ENCODE measurements at places on chromosomes 7 and 10. TPM values are rescaled to one million over a fixed set of nuclear protein-coding genes. Genes with fewer than 3 reads are reported as not detected.
A peak's percentile ranks its signal among the peaks of the same experiment; 100 is the strongest.

PPP1R3C gene
- 63.0 TPM for total RNA-seq

HOXA3 gene
- 0.77 TPM for total RNA-seq

SKIDA1 gene
- 0.48 TPM for total RNA-seq

CROT gene
- total RNA-seq: 14.3 TPM

AKAP9 gene
- 25.0 TPM for total RNA-seq

WIPF3 gene
- not detected for total RNA-seq

- peak; percentile 41 for DNase-seq
- H3K36me3 ChIP-seq: peaks cover 13% of the 10 kb centered on the region
- H3K27me3 ChIP-seq: no peaks in the 10 kb centered on the region
Observed at GRCh38 chr7:134757938-134758337, 21.5 kb upstream of the CALD1 start.

DNA sequence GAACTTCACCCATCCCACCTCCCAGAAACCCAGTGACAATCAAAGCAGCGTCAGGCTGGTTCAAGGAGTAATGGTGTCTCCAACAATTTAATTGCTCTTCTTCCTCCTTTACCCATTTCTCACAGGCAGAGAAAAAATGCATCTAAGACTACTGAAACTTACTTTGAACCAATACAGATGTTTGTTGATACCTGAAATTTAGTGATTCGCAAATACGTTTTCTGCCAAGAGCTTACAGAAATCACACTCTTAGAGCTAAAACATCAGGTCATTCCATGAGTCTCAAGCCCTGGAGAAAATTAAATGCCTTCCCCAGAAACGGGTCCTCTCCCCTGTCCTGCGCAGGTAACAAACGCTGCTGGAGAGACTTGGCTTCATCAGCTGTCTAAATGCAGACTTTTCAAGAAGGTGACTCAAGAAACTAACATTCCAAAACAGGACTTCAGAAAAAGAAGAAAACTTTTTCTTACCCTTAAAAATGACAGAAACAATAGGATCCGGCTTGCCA lies 443 bp downstream of the MYOF start:
- H3K27me3 ChIP-seq: peaks cover 14% of the 10 kb centered on the region
- peaks cover 38% of the 10 kb centered on the region for H3K4me1 ChIP-seq
- DNase-seq: no peak
- peak overlapping the region; percentile 100 for H3K27ac ChIP-seq

- no peak overlapping the region for H3K4me3 ChIP-seq
- H3K4me1 ChIP-seq: no peaks in the 10 kb centered on the region
- H3K27me3 ChIP-seq: peaks cover 19% of the 10 kb centered on the region
- H3K36me3 ChIP-seq: no peaks in the 10 kb centered on the region
Observed at GRCh38 chr10:14623931-14624330, 150.8 kb downstream of the FAM107B start.

GRCh38 chr7:139674341-139674740 lies 103.5 kb downstream of the HIPK2 start:
- peaks cover 27% of the 10 kb centered on the region for H3K36me3 ChIP-seq
- no peaks in the 10 kb centered on the region for H3K27me3 ChIP-seq
- no peak overlapping the region for H3K4me3 ChIP-seq
- no peak for DNase-seq

GRCh38 chr10:70769121-70769520 lies 16.1 kb downstream of the TBATA start:
- 0 out of 2 replicates have a peak, but pooled peaks cover 6% of the 10 kb centered on the region for H3K36me3 ChIP-seq
- H3K4me3 ChIP-seq: no peak overlapping the region
- no peaks in the 10 kb centered on the region for H3K4me1 ChIP-seq
- H3K27ac ChIP-seq: no peak overlapping the region
- DNase-seq: no peak

- no peak for DNase-seq
- H3K4me1 ChIP-seq: peaks cover 15% of the 10 kb centered on the region
- H3K27ac ChIP-seq: no peak overlapping the region
- H3K27me3 ChIP-seq: peaks cover 60% of the 10 kb centered on the region
- peak overlapping the region; percentile 47 for H3K4me3 ChIP-seq
Observed at GRCh38 chr7:155533827-155534690, 12.3 kb downstream of the CNPY1 start.

DNA sequence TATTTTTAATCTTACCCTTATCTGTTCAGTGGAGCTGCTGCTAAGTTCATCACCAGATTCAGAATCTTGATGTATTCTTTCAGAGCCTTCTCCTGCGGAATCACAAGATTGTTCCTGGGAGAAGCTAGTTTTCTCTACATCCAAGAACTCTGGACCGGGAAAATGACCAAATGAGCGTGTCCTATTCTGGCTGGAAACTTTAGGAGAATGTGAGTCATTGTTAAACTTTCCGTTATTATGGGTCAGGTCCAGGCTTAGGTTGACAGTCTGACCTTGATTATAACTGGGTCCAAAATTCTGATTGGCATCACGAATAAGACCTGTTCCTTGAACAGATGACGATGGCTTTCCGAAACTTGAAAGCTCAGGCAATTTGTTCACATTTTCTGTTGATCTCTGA lies 20.5 kb downstream of the ARHGAP12 start:
- no peak for DNase-seq
- H3K4me1 ChIP-seq: peaks cover 69% of the 10 kb centered on the region
- H3K4me3 ChIP-seq: no peak overlapping the region
- H3K27ac ChIP-seq: no peak overlapping the region

- DNase-seq: no peak
- peaks cover 16% of the 10 kb centered on the region for H3K36me3 ChIP-seq
- no peak overlapping the region for H3K4me3 ChIP-seq
- no peak overlapping the region for H3K27ac ChIP-seq
- no peaks in the 10 kb centered on the region for H3K27me3 ChIP-seq
Observed at GRCh38 chr7:13976594-13976993, 12.9 kb downstream of the ETV1 start.

GRCh38 chr10:91250341-91250740 lies 29.9 kb downstream of the PCGF5 start:
- no peak for DNase-seq
- H3K4me3 ChIP-seq: no peak overlapping the region
- H3K27ac ChIP-seq: no peak overlapping the region
- peaks cover 5% of the 10 kb centered on the region for H3K36me3 ChIP-seq
- no peaks in the 10 kb centered on the region for H3K27me3 ChIP-seq

- H3K27me3 ChIP-seq: no peaks in the 10 kb centered on the region
- H3K4me3 ChIP-seq: no peak overlapping the region
- H3K27ac ChIP-seq: no peak overlapping the region
- no peak for DNase-seq
Observed at GRCh38 chr7:81590131-81590530, 179.7 kb downstream of the HGF start.

GRCh38 chr10:33489501-33490176 lies 155.2 kb upstream of the NRP1 start:
- H3K4me1 ChIP-seq: peaks cover 19% of the 10 kb centered on the region
- no peaks in the 10 kb centered on the region for H3K36me3 ChIP-seq
- no peaks in the 10 kb centered on the region for H3K27me3 ChIP-seq
- DNase-seq: no peak
- no peak overlapping the region for H3K27ac ChIP-seq

- H3K4me3 ChIP-seq: no peak overlapping the region
- peaks cover 12% of the 10 kb centered on the region for H3K27me3 ChIP-seq
- no peak for DNase-seq
- H3K36me3 ChIP-seq: no peaks in the 10 kb centered on the region
- no peaks in the 10 kb centered on the region for H3K4me1 ChIP-seq
- no peak overlapping the region for H3K27ac ChIP-seq
Observed at GRCh38 chr7:26305869-26306665, 14.4 kb downstream of the SNX10 start.

- H3K4me1 ChIP-seq: peaks cover 88% of the 10 kb centered on the region
- DNase-seq: no peak
Observed at GRCh38 chr10:120456143-120456625, 843 bp upstream of the PLPP4 start.

- H3K27ac ChIP-seq: no peak overlapping the region
- no peak overlapping the region for H3K4me3 ChIP-seq
- peaks cover 18% of the 10 kb centered on the region for H3K36me3 ChIP-seq
- H3K27me3 ChIP-seq: no peaks in the 10 kb centered on the region
Observed at GRCh38 chr7:129588268-129588667, 23.3 kb upstream of the NRF1 start.

- H3K27ac ChIP-seq: no peak overlapping the region
- no peak overlapping the region for H3K4me3 ChIP-seq
- H3K4me1 ChIP-seq: peaks cover 15% of the 10 kb centered on the region
- DNase-seq: no peak
- peaks cover 17% of the 10 kb centered on the region for H3K36me3 ChIP-seq
- H3K27me3 ChIP-seq: no peaks in the 10 kb centered on the region
Observed at GRCh38 chr7:106757846-106758245, 96.9 kb upstream of the CCDC71L start.

- no peaks in the 10 kb centered on the region for H3K36me3 ChIP-seq
- H3K4me3 ChIP-seq: no peak overlapping the region
- H3K4me1 ChIP-seq: no peaks in the 10 kb centered on the region
- no peak for DNase-seq
- no peak overlapping the region for H3K27ac ChIP-seq
Observed at GRCh38 chr10:60733517-60733822, 44.8 kb upstream of the CDK1 start.

- no peak overlapping the region for H3K4me3 ChIP-seq
- H3K27ac ChIP-seq: no peak overlapping the region
- H3K4me1 ChIP-seq: peaks cover 27% of the 10 kb centered on the region
- H3K27me3 ChIP-seq: no peaks in the 10 kb centered on the region
Observed at GRCh38 chr7:75050501-75050900, 23.1 kb downstream of the RCC1L start.

GRCh38 chr10:45442662-45443061 lies 68.6 kb downstream of the ALOX5 start:
- peaks cover 10% of the 10 kb centered on the region for H3K4me1 ChIP-seq
- H3K27ac ChIP-seq: no peak overlapping the region
- DNase-seq: no peak
- no peak overlapping the region for H3K4me3 ChIP-seq
- no peaks in the 10 kb centered on the region for H3K36me3 ChIP-seq

DNA sequence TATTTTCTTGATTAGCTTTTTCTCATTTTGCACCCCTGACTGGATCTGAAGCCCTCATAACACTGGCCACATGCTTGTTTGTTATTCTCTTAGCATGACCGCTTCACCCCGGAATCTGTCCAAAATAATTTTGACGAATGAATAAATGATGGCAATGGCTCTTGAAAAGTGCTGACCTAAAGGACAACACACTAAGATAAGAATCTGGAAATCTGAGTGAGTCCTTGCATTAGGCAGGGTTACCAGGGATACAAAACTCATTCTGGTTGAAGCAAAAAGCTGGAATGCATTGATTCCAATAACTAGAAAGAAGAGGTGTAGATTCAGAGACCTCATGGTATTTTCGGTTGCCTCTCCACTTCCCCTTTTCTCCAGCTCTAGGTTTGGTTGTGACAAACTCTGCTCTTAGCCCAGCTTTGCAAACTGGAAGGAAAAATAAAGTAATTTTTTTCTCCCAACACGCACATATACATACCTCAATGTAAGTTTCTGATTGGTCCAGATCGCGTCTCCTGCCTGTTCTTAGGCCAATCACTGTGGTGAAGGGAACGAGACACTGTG lies 157.4 kb downstream of the SKIDA1 start:
- no peaks in the 10 kb centered on the region for H3K36me3 ChIP-seq
- H3K4me3 ChIP-seq: no peak overlapping the region
- peaks cover 69% of the 10 kb centered on the region for H3K4me1 ChIP-seq
- H3K27ac ChIP-seq: no peak overlapping the region
- no peaks in the 10 kb centered on the region for H3K27me3 ChIP-seq

- no peaks in the 10 kb centered on the region for H3K36me3 ChIP-seq
- H3K27me3 ChIP-seq: peaks cover 4% of the 10 kb centered on the region
- H3K4me1 ChIP-seq: peaks cover 10% of the 10 kb centered on the region
- H3K27ac ChIP-seq: no peak overlapping the region
- DNase-seq: no peak
Observed at GRCh38 chr7:91276909-91277308, 12.7 kb downstream of the FZD1 start.

- no peaks in the 10 kb centered on the region for H3K4me1 ChIP-seq
- DNase-seq: no peak
- no peak overlapping the region for H3K4me3 ChIP-seq
- H3K27ac ChIP-seq: no peak overlapping the region
- no peaks in the 10 kb centered on the region for H3K36me3 ChIP-seq
Observed at GRCh38 chr7:83852136-83852535, 203.2 kb upstream of the SEMA3E start.

GRCh38 chr7:136957391-136957790 lies 88.9 kb downstream of the CHRM2 start:
- H3K27me3 ChIP-seq: no peaks in the 10 kb centered on the region
- peak overlapping the region; percentile 88 for H3K27ac ChIP-seq
- H3K4me3 ChIP-seq: no peak overlapping the region

DNA sequence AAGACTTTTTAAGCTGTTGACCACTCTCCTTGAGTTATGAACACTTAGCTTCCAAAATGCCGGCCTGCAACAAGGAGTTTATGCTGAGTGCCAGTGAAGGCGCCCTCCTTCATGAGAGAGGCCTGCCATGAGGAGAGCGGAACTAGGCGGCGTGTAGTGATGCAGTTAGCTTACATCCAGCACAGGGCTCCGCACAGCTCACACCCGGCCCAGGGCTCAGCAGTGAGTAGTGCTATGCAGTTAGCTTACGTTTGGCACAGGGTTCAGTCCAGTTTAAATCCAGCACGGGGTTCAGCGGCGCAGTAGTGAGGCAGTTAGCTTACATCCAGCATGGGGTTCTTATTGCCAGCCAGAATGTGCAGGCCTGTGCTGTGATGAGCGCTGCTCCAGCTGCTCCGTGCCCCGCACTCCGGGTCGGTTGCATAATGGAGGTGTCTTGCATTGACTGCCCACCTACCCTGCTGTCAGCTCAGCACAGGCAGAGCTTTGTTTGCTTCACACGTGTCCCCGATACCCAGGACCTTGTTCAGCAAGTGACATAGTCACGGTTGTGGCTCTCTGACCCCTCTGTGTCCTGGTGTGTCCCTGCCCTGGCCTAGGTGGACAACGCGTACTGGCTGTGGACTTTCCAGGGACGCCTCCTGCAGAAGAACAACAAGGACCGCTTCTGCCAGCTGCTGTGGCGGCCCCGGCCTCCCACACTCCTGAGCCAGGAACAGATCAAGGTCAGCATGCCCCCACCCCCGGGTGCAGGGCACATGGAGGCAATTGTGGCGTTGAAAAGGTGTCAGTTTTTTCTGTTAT lies 21.9 kb downstream of the EIF3B start:
- DNase-seq: no peak
- H3K36me3 ChIP-seq: peaks cover 65% of the 10 kb centered on the region
- no peaks in the 10 kb centered on the region for H3K4me1 ChIP-seq
- peaks cover 2% of the 10 kb centered on the region for H3K27me3 ChIP-seq
- H3K27ac ChIP-seq: no peak overlapping the region
- H3K4me3 ChIP-seq: no peak overlapping the region

- no peak for DNase-seq
- no peak overlapping the region for H3K4me3 ChIP-seq
Observed at GRCh38 chr7:21480693-21481403, 53.0 kb downstream of the SP4 start.

- H3K27me3 ChIP-seq: peaks cover 3% of the 10 kb centered on the region
- H3K4me1 ChIP-seq: no peaks in the 10 kb centered on the region
- H3K36me3 ChIP-seq: no peaks in the 10 kb centered on the region
- DNase-seq: no peak
- H3K4me3 ChIP-seq: peak overlapping the region; percentile 52
Observed at GRCh38 chr7:904847-905246, 28.5 kb downstream of the GET4 start.

- no peaks in the 10 kb centered on the region for H3K36me3 ChIP-seq
- H3K4me3 ChIP-seq: peak overlapping the region; percentile 51
- H3K4me1 ChIP-seq: peaks cover 25% of the 10 kb centered on the region
- peak; percentile 84 for DNase-seq
- peak overlapping the region; percentile 96 for H3K27ac ChIP-seq
Observed at GRCh38 chr10:49177391-49178355, 10.5 kb downstream of the TMEM273 start.
